GM12891 (cell line): ENCODE measurements at places on chromosomes 6 and 20.

- DNase-seq, result no peak
Measured at GRCh38 chr6:64850121-64850520, 856.9 kb downstream of the EYS start.

DNA sequence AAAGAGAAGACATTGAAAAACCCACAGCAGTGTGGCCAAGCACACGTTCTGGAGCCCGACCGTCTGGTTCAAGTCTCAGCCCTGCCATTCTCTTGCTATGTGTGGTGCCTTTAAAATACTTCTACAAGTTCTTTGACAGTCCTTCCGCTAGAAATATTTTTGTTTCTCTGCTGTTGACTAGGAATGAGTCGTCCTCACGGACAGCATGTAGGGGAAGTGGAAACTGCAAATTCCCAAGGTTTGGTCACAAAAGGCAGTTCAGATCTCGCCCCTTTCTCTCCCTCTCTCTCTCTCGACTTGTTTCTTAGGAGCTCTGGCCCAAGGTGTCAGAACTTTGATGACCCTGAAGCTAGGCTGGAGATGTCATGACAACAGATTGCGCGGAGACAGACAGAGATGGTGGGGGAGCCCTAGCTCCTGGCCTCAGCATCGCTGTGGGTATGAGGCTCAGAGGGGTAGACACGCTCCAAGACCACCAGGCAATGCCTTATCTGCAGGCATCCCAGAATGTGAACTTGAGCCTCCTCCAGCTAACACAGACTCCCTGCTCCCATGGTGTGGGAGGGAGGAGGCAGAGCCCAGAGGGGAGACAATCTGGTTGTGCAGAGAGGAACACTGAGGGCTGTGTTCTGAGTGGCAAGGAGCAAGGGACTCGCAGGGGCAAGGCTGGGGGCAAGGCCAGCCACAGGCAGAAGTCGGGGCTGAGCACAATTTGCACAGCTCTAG is 368.9 kb upstream of the SULF2 start:
- no peak for DNase-seq

GRCh38 chr6:163253556-163254213 is 160.8 kb upstream of the QKI start:
- no peak for DNase-seq

DNA sequence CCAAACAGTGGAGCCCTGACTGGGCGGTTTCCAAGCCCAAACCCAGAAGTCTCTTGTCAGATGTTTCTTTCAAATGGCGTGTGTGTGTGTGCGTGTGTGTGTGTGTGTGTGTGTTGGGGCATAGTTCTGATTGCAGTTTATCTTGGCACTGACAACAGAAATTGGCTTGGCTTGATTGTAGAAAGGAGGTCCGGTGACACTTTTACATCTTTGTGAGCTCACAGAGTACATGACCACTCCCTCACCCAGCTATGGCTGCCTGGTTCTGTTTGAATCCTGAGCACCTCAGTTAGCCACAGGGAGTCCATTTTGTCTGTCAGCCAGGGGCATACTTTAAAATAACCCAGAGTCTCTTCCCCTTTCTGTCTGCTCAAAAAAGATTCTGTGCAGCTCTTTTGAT is 276.3 kb downstream of the CD83 start:
- DNase-seq, result no peak

DNA sequence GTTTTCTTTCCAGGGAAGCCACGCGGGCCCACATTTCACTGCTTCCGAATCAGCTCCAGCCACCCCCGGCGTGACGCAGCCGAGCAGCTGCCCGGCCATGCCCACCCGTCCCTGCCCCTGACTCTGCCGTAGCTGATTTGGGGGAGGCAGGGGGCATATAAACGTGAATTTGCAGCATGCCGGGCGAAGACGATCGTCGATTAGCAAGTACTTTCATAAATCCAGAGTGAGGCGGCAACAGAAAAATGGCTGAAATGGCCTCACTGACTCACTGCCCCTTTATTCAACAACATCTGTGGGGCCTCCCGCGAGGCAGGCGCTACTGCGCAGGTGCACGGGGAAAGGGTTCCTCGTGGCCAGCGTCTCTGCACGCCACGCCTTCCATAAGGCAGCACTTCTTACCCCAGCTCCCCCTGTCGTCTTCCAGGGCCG is 118.0 kb downstream of the DLL1 start:
- no peak for DNase-seq

- DNase-seq, result no peak
Measured at GRCh38 chr20:50690650-50691572, at the start of gene RIPOR3. RIPOR3 (minus strand) TSS chr20:50691542; CDS start chr20:50691128, 414 bp downstream.

DNA sequence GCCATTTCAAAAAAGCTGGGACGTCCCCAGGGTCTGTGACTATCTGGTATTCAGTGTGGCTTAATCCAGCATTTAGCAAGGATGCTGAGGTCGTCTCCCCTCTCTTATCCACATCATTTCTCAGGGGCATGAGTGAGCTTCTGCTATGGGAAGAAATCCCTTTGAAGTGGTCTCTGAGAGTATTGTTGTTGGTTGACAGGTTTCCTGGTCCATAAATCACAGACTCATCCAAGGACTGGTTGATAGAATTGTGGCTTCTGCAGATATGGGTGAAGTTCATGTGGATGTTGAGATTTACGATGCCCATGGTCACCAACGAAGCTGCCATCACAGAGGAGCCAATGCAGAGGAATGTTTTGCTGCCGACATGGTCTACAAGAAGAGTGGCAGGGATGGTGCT is 24.0 kb downstream of the SLC2A12 start:
- no peak for DNase-seq

GRCh38 chr6:29834564-29835436 is 7.2 kb downstream of the HLA-G start:
- DNase-seq, result no peak

DNA sequence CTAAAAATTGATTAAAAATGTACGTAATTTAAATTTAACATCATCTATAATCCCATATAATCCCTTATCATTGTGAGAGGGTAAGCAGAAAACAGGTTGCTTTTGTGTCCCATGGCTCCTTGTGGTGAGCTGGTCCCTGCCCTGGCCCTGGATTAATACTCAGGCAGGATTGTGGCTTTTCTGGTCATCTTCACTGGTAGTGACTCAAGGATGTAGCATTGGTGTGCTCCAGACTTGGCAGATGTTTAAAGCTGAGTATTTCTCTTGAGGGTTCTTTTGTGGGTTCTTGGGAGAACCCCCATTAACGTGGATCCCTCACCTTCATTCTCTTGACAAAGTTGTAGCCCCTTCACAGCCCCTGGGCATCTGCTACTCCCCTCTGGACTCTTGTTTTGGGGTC is 39.3 kb downstream of the SNRNP48 start:
- DNase-seq, result no peak

- DNase-seq, result no peak
Measured at GRCh38 chr6:36610956-36611336, 16.8 kb downstream of the SRSF3 start.

GRCh38 chr6:122755901-122756300 is 23.6 kb upstream of the FABP7 start:
- DNase-seq, result no peak

DNA sequence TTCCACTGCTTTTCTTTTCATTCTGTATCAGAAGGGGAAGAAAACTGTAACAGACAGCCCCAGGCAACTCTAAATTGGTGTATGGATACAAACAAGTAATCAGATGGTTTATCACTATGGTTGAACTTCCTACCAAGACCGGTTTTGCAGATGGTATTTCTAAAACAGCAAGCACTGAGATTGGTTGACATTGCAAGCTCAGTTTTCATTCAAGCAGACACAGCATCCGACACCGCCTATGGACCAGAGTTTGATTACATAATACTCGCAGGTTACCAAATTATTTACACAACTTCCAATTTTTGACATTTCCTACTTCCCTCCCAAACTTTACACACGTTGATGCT is 209.9 kb downstream of the ALDH8A1 start:
- no peak for DNase-seq

GRCh38 chr6:79425589-79426311 is 111.5 kb downstream of the LCA5 start:
- DNase-seq, result no peak

DNA sequence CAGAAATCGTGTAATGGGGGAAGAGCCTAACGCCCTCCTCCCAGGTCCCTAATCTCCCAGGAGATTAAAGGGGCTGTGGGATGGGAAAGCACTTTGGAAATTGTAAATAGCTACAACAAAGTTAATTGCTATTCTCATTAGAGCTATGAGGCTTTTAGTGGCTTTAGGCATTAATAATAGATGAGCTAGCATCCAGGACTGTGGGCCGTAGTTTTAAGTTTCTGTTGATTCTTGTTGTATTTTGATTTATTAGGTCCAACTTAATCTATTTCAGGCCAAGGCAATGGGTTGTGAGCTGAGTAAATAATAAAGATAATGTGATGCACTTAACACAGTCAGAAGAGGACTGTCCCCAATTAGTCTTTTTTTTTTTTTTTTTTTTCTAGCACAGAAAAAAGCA is 67.7 kb downstream of the ANKRD6 start:
- no peak for DNase-seq

GRCh38 chr6:13024616-13025015 is 303.7 kb downstream of the TBC1D7 start:
- DNase-seq, result no peak
